ENCODE measurements at places on chromosomes 3 and 15.

DNA sequence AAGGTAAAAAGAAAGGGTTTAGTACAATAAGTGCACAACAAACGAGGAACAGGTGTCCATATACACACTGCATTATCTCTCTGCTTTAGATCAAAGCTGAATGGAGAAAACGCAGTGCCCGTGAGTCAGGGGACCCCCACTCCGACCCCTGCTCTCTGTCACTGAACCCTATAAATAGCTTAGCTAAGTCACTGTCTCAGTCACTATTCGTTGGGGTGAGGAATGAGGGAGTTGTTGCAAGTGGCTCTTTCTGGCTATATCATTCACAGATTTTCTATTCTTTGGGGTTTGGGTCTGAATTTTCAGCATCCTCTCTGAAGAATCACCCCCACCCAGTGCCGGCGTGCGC lies 458 bp upstream of the STAC start:
- no peak for DNase-seq

- no peak for DNase-seq
Measured at GRCh38 chr3:143343944-143344343, 224.4 kb downstream of the CHST2 start.

GRCh38 chr3:193554811-193555210 lies at the start of gene ATP13A4:
TSS of gene ATP13A4 (minus strand) at chr3:193554895. CDS start at chr3:193554799, 96 bp downstream.
- DNase-seq, result no peak

DNA sequence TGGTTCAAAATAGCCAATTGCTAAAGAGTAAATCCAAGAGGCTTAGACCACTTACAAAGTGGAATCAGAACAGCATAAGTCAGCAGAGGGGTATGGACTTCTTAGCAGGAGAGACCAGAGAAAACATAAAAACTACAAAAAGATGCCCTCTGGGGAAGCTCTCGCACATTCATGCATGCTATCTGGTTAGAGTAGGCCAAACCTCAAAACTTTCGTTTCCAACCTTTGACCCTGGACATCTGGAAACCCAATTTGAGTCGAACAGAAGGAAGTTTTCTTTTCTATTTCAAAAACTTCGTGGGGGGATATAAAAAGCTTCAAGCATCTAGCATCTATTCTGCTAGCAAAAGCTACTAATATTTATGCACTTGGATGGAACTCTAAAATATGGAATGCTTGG lies 523.9 kb upstream of the AGTR1 start:
- DNase-seq, result no peak

DNA sequence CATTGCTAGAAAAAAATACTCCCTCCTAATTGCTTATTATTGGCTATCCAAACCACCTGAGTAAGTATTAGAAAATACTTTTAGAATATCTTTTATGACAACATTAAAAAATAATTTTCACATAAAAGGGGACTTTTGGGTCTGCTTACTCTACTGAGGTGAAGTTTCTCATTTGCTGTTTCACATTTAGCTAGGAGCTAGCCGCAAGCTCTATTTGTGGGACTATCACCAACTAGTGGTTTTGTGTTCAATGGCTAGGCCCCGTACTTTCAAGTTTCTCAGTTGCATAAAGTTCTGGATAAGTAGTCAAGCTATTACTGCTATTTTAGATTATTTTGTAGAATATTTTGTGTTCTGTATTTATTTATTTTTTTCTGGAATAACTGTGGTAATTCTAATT lies 244.2 kb upstream of the SLITRK3 start:
- no peak for DNase-seq

DNA sequence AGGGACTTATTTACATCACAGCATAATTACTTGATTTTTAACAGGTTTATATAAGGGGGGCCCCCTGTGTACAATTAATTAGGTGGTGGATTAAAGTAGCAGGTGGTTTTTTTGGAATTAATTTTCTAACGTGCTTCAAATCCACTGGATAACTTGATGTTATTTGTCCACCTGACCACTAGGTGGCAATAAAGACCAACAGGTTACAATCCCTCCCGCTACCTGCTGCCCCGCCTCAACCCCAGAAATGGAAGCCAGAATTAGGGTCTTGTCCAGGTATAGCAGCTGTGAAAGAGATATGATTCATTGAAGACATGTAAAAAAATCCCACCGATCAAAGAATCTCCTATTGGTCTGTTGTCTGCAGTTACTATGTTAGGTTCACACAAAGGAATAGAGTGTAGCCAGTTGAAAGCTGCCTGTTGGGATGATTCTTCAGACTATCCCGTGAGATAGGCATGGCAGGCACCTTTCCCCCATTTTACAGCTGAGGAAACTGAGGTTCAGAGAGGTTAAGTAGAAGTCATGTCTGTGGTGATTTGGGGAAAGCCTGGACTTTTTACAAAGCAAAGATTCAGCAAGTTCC lies 44.0 kb downstream of the MFSD1 start:
- DNase-seq, result no peak

DNA sequence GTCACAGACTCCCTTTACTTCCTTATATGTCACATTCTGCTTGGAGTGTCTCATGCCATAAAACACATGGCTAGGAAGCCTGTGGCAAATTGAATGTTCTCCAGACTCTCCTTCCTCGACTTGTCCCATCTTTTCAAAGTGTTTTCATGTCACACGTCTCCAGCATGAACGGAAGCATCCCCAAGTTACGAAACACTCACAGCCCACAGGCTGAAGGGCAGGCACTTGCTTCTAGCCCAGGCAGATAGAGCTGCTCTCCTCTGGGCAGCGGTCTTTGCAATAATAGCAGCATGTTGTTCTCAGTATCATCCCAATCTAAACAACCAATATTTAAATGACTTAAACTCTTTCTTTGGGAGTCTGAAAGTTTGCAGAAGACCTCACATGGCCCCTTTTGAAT lies 85.3 kb upstream of the ADAMTS9 start:
- DNase-seq, result no peak

DNA sequence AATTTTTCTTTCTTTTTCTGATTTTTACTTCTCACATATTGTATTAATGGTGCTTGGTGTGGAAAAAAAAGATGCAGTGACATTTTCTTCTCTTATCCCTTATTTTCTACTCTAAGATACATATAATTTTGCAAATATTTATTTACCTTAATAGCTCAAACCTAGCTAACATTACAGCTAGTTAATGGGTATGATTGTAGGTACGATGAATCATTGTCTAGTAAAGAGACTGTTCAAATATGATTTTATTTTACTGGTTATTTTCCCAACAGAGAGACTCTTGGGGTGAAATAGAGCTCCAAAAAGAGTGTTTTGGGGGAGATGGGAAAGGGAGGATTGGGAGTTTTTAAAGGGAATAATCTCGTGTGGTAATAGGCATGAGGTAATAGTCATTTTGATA lies 206.0 kb downstream of the RBMS3 start:
- DNase-seq, result no peak

DNA sequence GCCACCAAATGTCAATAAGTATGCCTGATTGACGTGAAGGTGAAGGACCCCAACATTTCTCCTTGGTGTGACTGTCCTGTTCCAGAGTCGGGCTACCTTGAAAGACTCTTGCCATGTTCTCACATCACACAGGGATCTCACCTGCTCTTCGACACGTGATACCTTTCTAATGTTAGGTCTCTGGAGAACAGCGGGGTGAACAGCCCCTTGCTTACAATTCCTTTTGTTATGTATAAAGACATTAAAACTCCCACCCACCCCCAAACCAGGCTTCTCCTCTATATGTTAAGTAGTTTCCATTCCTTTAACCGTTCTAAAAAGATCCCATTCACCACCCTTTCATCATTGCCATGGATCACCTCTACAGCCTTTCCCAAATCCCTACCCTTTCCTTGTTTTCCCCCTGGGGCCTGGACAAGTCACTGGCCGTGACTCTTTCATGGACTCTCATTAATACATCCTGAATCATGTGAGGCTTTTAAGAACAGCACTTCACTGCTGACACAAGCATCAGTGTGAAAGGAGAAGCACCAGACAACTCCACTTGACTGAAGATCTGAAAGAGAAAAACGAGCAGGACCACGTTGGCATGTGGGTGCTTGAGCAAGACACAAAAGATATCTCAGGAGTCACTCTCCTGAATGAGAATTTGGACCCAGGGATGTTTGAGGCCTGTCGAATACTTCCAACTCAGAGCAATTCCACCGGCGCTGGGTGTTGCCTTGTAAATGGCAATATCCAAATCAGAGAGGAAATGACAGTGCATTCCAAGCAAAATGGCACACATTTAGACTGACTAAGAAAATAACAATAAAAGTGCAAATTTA lies 115.0 kb downstream of the FOXP1 start:
- no peak for DNase-seq

DNA sequence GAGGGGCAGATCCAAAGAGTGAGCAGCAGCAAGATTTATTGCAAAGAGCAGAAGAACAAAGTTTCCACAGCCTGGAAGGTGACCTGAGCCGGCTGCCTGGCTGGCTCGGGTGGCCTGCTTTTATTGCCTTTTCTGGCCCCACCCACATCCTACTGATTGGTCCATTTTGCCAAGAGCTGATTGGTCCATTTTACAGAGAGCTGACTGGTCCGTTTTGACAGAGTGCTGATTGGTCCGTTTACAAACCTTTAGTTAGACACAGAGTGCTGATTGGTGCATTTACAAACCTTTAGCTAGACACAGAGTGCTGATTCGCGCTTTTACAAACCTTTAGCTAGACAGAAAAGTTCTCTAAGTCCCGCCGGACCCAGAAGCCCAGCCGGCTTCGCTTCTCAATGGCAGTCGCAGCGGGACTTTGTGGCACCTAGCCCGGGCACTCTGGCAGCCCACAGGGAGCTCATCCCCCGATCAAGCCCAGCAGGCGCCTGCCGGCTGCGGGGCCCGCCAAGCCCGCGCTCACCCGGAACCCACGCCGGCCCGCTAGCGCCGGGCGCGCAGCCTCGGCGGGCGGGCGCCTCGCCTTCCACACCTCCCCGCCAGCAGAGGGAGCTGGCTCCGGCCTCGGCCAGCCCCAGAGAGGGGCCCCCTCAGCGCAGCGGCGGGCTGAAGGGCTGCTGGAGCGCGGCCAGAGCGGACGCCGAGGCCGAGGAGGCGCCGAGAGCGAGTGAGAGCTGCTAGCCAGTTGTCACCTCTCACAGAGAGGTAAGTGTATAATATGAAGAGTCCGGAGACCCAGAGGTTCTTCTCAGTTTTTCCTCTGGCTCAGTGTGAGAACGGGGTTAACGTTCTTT lies 339.2 kb downstream of the CHL1 start:
- no peak for DNase-seq

GRCh38 chr3:134854254-134854653 lies 59.2 kb downstream of the EPHB1 start:
- no peak for DNase-seq

GRCh38 chr3:175336406-175337133 lies 477.4 kb downstream of the NAALADL2 start:
- no peak for DNase-seq

DNA sequence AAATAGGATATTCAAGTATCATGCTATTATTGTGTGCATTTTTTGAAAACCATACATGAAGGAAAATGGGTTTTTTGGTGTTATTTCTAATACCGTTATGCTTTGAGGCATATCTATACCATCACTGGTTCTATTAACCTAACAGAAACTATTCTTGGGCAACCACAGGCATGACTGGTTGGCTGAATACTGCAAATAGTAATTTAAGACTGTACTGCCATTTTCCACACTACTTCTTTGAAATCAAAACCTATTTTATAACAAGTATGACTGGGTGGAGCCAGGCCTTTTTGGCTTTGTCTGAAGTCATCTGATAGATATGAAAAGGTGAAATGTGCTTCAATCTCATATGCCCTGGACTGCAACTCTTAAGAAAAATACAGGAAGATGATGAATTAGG lies 115.1 kb downstream of the ULK4 start:
- no peak for DNase-seq

Data from stimulated activated CD4-positive, alpha-beta T cell treated with anti-CD3 and anti-CD28 coated beads, Interleukin-1b, Interleukin-23, amount 100 ng/mL, for 24 hours (primary cell).